Activated CD8-positive, alpha-beta T cell treated with anti-CD3 and anti-CD28 coated beads for 36 hours (primary cell): ENCODE measurements at places on chromosomes 4 and X. TPM values are rescaled to one million over a fixed set of nuclear protein-coding genes. Genes with fewer than 3 reads are reported as not detected.

FHIP1A gene
- total RNA-seq = 0.86 TPM

SLC10A3 gene
- total RNA-seq = 14.1 TPM

UGT2B7 gene
- not detected for total RNA-seq

GATA1 gene
- total RNA-seq = not detected

- DNase-seq = no peak
Measured at GRCh38 chr4:84258905-84259830, 239.9 kb downstream of the NKX6-1 start.

DNA sequence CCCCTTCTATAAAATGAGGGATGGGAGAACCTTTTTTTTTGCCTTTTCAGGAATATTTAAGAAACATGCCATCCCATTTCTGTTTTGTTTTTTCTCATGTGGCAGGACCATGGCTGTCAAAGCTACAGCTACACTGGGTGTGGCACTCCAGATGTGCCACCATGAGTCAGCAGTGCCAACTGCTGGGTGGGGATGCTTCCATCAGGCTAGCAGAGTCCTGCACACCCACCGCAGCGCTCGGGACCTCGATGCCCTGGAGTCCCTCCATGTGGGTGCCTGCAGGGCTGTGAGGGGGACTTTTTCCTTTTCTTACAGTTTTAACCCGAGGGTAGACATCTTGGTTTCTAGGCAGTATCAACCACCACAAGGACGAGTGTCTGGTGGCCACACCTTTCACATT lies 352.6 kb downstream of the NR3C2 start:
- DNase-seq = no peak

DNA sequence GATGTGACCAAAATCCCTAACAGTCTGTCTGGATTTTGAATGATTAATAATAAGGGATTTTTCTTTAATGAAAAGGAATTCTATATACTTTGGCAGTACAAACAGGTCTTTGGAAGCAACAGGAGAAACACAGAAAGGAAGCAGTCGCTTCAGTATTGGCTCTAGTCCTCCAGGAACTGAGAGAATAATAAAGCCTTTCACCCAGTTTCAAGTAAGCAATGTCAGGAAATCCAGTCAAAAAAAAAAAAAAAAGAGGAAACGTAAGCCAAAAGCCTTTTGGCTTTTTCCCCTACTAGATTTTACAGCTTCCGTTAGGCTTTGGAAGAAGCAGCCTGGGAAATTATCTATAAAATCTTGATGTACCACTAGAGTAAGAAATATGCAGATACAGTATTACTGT lies 61.7 kb upstream of the HDAC8 start:
- no peak for DNase-seq

DNA sequence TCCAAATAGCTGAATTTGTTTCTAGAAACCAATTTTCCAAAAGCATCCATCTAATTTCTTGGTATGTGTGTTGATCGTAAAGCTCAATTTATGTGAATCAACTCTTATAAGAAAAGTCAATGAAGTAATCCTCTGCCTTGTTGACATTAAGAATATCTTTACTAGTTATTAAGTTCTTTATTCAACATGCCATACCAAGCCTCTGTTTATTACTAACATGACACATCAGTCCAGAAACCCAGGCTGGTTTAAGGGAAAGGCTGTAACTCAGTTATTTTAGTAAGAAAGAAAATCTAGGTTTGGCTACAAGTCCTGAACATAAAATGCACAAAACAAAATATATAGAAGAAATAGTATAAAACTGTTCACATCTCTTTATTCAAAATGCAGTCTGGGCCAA lies 48.0 kb downstream of the KLHL34 start:
- no peak for DNase-seq

- no peak for DNase-seq
Measured at GRCh38 chrX:47297874-47298273, 65.1 kb downstream of the USP11 start.

DNA sequence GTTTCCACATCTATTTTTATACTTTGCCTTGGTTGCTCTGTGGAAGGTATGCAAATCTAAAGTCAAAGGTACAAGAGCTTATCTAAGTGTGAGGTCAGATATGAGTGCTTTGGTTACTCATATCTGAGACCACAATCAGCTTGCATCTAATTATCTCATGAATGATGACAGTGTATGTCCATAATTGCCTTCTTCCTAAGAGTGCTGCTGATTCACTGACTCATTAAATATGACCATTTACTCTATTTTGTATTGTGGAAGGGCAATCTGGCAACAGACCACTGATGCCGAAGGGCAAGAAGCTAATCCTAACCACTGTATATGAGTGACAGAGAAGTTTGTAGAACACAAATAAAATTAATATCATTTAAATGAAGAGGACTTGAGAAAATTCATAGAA lies 1190.2 kb upstream of the AGA start:
- DNase-seq = no peak

DNA sequence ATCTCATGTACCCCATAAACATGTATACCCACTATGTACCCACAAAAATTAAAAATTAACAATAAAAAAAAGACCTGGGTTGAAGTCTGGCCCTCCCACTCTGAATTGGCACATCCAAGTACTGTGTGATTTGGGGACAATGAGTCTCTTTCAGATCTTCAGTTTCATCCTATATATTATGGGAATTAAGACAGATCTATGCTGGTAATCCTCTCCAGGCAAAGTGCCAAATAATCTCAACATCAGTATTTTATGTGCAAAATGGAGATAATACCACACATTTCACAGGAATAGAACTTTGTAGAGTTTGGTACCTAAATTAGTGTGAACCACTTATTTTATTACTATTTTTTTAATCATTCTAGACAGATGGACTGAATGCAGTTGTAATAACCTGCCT lies 11.0 kb upstream of the SCD5 start:
- DNase-seq = no peak

DNA sequence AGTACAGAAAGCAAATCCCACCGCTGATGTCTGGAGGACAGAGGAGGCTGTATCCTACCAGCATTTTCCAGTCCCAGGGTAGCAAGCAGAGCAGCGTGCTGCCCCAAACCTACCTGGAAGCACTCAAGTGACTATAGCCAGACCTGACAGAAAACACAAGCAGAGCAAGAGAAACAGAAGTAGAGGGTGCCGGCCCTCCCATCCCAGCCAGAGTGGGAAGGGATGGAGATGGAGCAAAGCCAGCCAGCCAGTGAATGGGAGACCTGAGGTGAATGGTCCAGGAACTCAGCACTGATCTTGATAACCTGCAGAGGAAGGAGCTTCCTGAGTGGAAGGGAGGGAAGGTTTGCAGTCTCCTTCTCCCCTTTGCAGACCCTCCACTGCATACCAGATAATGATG lies 185.2 kb downstream of the MAML3 start:
- no peak for DNase-seq

- no peak for DNase-seq
Measured at GRCh38 chr4:186107947-186108346, 3.4 kb downstream of the FAM149A start.

- no peak for DNase-seq
Measured at GRCh38 chrX:43939187-43939926, 33.8 kb downstream of the NDP start.

- DNase-seq = no peak
Measured at GRCh38 chr4:2334826-2335728, 73.2 kb upstream of the MXD4 start.
